ENCODE measurements at places on chromosomes 4 and X.

- no peak for DNase-seq
These were observed 14.1 kb upstream of the RTL3 start for GRCh38 chrX:78673246-78673645.

DNA sequence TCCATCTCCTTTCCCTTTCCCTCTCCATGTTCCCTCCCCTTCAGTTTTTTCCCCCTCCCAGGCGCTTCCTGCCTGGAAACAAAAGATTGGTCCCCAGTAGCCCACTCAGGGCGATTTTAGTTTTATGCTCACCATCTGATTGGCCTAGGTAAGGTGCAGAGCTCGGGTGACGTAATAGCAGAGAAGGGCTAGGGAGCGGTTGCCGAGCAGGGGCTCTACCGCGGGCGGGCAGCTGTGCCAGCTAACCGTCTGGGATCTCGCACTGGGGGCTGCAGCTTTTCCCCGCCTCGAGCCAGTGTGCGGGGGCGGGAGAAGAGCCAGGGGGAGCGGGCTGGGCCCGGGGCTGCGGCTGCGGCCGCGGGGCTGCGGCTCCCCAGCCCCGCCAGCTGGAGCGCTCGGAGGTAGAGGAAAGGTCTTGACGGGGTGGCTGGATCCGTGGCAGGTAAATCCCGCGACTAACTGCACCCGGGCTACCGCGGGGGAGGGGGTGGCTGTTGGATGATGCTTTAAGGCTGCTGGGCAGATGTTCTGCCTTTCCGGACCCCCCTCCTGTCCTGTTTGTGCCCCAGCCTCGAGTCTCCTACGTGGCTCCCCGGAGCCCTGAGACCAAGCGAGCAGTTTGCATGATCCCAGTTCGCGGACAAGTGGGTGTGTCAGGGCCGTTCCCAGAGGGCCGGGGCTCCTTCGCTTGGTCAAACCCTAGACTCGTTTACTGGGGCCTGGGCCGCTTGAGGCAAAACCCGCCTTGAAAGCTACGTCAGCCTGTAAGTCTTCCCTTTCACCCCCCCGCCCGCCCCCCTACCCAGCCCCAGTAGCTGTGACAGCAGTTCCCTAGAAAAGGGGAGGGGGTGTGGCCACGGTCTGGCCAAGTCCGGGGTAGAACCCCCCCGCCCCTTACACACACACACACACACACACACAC lies at the start of gene PAK3:
TSS of gene PAK3 (plus strand) at position 218 of the 922 bp plus-strand sequence. CDS start 26,913 bp downstream, outside the sequence.
- peak; percentile 69 for DNase-seq

DNA sequence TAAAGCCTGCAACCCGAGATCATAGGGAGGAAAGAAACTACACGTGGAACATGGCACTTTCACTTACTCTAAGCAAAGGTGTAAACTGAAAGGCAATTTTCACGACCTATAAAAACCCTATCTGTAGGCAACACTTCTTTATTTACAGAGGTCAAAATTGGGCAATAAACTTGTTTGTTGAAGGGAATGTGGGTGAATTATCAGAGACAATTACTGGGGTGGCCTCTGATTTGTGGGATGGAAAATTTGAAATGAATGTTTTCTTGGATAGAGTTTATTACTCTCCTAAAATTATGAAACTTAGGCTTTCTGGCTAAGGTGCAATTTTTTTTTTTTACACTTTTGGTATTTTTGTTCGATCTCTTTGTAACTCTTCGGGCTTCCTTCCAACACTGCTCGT lies 734.1 kb upstream of the TENM3 start:
- DNase-seq, result no peak

DNA sequence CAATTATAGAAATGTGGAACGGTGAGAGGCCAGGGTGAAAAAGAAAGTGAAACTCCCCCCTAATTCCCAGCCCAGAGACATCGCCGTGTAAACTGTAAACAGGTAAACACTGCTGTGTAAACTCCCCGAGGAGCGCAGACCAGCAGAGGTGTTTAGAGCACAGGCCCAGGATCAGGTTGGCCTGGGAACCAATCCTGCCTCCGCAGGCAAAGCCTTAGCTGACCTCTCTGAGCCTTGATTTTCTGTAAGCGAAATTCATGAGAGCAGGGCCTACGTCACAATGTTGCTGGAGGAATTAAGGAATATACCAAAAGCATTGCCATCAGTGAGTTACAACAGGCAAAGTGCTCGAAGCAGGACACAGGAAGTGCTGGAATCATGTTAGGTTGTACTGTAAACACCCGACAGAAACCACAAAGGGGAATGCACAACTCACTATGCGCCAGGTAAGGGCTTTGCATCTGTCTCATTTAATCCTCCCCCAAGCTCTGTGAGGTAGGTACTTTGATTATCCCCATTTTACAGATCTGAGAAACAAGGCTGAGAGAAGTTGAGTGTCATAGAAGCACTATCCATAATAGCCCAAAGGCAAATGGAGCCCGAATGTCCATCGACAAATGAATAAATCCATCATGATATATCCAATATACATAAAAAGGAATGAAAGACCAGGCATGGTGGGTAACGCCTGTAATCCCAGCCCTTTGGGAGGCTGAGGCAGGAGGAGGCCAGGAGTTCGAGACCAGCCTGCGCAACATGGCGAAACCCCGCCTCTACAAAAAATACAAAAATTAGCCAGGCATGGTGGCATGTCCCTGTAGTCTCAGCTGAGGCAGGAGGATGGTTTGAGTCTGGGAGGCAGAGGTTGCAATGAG lies 30.7 kb upstream of the KIAA0232 start:
- DNase-seq, result no peak

DNA sequence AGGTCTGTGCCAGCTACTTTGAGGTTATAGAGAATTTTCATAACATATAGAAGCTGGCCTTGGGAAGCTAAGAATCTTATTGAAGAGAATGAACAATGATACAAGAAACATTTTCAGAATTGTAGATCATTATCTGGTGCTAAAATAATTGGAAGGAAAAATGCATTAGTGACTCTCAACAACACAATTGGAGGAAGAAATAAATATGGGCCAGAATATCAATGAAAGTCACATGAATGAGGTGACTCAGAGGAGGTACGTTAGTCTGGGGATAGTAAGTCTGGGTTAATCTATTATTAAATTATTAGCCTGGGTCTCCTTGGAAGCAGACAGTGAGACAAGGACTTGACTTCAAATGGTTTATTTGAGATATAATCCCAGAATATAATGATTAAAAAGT lies 529.3 kb upstream of the SLIT2 start:
- DNase-seq, result no peak

- no peak for DNase-seq
These were observed 234.7 kb downstream of the OR13H1 start for GRCh38 chrX:131778269-131779218.

DNA sequence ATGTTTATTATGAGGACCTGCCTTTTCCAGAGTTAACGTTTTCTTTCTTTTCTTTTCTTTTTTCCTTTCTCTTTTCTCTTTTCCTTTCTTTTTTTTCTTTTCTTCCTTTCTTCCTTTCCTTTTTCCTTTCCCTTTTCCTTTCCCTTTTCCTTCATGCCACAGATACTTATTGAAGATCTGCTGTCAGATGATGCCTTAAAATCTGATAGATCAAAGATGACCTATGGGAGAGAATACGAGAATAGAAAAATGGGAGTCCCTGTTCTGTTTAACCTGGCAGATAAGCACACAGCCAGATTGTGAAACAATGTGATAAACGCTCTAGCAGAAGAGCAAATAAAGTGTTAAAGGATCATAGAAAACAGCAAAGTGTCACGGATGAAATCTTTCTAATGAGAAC lies 38.9 kb downstream of the AFF1 start:
- no peak for DNase-seq

GRCh38 chr4:37978248-37978924 lies 18.2 kb downstream of the PTTG2 start:
- no peak for DNase-seq

DNA sequence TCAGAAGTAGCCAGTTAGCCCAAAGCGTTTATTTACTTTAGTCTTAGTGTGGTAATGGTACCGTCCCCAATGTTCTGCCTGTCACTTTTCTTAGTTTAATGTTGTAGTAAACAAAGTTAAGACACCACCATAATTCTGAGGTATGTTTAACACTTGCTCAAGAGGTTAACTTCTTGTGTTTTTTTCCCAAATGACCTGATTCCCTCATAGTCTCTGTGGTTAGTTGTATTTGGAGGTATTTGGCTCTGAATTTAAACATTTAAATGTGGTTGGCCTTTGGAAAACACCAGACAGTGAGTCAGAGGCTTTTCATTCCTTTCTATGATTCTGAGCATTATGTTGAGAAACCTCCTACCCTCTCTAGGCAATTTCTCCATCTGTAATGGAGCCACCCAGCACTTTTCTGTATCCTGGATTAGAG lies 47.9 kb downstream of the CXCL1 start:
- DNase-seq, result no peak

DNA sequence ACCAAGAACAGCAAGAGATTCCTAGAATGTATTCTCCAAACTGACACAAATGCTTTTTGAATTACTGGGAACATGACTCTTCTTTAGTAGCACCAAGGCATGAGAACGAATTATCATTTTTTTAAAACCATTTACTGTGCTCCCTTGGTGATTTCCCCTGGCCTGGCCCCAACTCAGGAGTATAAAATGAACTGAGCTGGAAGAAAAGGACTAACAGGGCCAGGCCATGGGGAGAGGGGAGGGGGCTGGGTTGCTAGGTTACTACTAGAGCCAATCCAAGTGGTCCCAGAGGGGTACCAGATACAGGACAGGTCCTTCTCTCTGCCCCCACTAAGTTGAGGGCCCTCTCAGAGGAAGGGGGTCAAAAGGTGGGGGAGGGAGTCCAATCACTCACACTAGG lies 23.1 kb downstream of the SASH3 start:
- no peak for DNase-seq

GRCh38 chr4:66694739-66695138 lies 850.6 kb downstream of the CENPC start:
- no peak for DNase-seq

GRCh38 chr4:17097362-17097761 lies 198.9 kb upstream of the LDB2 start:
- DNase-seq, result no peak

- no peak for DNase-seq
These were observed 64.7 kb upstream of the EXOC1L start for GRCh38 chr4:55754754-55755350.

DNA sequence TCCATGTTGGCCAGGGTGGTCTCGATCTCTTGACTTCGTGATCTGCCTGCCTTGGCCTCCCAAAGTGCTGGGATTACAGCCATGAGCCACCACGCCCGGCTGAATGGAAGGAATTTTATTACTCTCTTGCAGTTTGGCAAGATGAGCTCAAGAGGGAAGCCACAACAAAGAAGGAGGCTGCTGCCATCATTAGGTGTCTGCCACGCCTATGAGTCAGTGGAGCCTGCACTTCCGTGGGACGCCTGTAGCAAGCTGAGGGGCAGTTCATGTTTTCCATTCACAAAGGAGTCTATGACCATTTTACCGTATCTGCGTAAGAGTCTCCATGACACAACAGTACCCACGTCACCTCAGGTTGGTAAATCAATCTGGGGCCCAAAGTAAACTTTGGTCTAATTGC lies 51.2 kb upstream of the CHRNA9 start:
- DNase-seq, result no peak

DNA sequence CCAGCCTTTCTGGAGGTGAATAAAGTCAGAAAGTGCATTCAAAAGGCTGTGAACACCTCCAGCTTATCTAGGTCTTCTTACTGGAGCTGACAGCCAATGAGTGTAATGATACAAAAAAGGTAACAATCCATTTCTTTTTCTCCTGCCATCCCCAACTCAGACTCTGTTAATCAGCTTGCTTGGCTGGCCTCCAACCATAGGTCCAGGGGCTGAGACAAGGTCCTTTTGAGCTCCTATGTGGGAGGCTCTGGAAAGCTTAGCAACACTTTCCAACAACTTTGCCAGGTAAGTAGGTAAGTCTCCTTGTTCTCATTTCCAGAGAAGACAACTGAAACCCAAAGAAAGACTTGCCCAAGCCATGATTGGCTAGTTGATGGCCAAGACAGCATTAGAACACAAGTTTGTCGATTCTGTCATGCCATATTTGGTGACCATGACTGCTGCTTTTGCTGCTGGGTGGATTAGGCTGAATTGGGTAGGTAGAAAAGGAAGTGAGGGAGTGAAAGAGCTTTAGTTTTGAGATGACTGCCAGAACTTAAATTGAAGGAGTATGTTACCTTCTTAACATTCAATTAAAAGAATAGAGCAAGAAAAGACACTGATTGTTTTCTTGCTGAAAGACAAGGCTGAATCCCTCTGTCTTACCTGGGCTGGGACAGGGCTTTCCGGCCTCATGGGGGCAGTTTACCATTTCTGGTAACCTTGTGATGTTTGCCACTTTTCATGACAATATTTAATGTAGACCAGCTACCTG lies 22.8 kb downstream of the VSIG4 start:
- no peak for DNase-seq

GRCh38 chr4:105458001-105458400 lies 15.9 kb downstream of the PPA2 start:
- no peak for DNase-seq

- no peak for DNase-seq
These were observed 410.9 kb downstream of the PDGFC start for GRCh38 chr4:156560701-156561100.

GRCh38 chr4:119136546-119136945 lies 914 bp downstream of the MYOZ2 start:
- DNase-seq, result no peak

DNA sequence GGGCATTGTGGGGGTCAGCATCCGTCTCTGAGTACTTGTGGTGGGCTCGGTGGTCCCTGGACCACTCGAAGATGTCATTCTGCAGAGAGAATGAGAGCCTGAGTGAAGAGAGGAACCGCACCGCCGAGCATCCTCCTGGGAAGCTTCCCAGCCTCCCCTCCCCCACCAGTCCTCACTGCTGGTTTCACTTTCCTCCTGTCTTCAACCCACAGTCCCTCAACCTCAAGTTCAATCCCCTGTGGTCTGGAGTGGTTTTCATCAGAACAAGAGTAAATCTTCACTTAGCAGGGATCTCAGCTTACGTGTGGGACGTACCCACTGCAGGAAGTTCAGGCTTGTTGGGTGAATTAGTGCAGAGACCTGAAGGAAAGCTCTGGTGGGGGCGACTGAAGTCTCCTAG lies 117.8 kb downstream of the SCD5 start:
- DNase-seq, result no peak

DNA sequence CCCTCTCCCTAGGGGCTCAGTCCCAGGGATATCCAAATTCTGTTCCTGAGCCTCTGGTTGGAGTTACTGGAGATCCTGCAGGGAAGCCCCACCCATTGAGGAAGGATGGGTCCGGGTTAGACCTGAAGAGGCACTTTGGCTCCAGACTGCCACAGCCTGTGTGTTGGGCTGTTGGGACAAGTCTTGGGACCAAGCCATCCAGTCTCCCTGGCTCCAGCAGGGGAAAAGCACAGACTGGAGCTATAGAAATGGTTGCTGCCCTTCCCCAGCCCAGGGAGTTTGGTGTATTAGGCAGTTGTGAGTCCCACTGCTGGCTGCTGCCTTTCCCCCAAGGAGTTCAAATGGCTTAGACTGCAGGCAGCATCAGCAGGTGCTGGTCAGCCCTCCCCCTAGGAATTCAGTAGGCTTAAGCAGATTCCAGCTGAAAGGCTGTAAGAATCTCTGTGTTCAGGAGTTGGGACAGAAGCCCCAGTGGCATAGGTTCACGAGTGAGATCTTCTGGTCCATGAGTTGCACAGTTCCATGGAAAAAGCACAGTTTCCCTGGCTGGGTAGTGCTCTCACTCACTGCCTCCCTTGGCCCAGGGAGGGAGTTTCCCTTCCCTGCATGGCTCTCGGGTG lies 344.0 kb upstream of the EPHA5 start:
- DNase-seq, result no peak

- DNase-seq, result no peak
These were observed 450.5 kb upstream of the FGF16 start for GRCh38 chrX:76996641-76997040.

GRCh38 chr4:57059890-57060716 lies 50.1 kb downstream of the IGFBP7 start:
- no peak for DNase-seq

GRCh38 chr4:153099391-153100140 lies 104.7 kb upstream of the TRIM2 start:
- DNase-seq, result no peak
